ENCODE measurements at places on chromosomes 6 and 20.
A peak's percentile ranks its signal among the peaks of the same experiment; 100 is the strongest.

DNA sequence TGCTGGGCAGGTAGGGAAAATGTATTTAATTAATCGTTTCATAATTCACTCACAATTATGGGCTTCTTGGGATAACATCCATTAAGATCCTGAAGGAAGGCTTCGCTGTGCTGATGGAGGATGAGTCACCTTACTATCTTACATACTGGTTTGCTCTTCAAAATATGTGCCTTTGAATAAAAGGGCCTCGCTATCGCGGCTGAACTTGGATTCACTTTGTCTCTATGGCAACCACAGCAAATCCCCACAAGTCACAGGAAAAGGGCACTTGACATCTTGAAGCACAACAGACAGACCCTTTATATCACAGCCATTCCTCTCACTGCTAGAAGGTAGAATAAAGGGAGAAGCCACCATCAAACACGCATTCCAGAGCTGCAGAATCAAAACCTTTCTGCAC, 141.3 kb upstream of the MYLIP start:
- DNase-seq: no peak

GRCh38 chr6:161254464-161255253, 19.2 kb downstream of the AGPAT4 start:
- DNase-seq: no peak

GRCh38 chr6:170075659-170076223, 215.1 kb downstream of the DLL1 start:
- DNase-seq: peak; percentile 73

DNA sequence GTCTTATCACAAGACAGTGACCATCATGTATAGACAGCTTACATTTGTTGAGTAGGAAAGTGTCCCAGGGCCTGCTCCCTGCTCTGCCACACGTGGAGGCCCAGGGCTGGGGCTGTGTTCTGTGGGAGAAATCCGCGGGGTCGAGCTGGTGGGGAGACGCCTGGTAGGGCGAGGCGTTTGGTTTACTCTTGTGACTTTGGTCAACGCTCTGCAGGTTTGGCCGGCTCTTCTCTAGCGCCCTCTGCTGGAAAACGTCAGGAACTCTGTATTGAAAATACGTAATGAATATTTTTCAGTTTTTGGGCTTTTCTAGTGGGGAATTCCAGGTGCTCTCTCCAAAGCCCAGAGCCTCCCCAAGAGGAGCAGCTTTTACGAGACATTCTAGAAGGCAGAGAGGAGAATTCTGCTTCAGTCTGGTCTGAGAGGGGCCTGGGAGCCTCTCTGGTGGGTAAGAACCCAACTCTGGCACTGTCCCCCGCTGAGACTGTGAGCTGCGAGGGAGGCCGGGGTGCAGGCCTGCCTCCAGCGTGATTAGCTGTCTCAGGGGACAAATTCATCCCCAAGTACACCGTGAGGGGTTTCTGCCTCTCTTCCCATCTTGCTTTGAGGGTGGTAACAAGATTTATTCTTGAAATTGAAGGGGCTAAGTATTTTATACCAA, 112.6 kb upstream of the RALGAPA2 start:
- DNase-seq: no peak

DNA sequence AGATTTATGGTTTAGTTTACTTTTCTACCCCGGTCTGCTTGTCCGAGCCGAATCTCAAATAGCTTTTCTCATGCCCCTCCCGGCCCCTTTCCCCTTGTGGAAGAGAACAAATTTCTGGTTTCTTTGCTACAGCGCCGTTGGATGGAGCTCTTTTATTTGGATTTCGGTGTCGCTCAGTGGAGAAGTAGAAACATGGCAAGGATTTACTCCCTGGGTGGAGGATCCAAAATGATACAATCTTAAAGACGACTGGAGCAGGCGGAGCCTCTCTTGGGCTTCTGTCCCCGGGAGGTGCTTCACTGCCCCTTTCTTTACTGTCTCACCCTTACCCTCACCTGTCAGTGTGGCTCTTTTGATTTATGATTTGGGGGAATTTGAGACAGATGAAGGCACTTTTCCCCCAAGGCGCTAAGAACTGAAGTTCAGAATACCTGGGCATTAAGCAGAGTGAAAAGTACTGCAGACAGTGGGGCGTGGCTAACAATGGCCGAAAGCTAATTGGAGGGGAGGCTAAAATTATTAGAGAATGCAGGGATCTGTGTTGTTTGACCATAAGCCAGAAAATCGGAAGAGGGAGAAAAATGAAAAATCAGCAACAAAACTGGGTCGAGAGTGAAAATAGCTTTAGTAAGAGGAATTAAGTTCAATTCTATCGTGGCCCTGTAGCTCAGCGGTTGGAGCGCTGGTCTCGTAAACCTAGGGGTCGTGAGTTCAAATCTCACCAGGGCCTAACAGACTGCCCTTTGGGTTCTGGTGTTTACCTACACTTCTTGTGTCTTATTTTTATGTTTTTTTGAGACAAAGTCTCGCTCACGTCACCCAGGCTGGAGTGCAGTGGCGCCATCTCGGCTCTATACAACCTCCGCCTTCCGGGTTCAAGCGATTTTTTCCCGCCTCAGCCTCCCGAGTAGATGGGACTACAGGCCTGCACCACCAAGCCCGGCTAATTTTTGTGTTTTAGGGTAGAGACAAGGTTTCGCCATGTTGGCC, 145.1 kb upstream of the ZNF184 start:
- no peak for DNase-seq

- DNase-seq: no peak
These were observed at the start of gene SYNGAP1 for GRCh38 chr6:33419580-33420490. Gene SYNGAP1, plus strand, starts transcription at chr6:33420065. Its CDS starts 200 bp downstream, at chr6:33420265.

- no peak for DNase-seq
These were observed 235.2 kb downstream of the ARID1B start for GRCh38 chr6:157012355-157012754.

DNA sequence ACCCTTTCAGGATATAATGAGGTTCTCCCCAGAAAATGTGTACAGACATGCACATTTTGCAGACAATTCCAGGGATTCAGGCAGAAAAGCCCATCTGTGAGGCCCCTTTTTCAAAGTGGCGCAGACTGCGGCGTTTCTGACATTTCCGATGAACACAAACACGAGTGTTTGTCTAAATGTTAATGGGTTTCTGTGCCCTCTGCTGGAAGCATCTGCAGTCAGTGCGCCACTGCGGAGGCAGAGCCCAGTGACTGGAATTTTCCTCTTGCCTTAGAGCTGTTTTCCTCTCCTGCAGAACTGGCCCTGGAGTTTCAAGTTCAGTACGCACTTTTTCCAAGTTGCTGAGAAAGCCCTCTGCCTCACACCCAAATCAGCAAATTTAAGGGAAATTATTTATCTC, 15.3 kb downstream of the ANKRD60 start:
- no peak for DNase-seq

DNA sequence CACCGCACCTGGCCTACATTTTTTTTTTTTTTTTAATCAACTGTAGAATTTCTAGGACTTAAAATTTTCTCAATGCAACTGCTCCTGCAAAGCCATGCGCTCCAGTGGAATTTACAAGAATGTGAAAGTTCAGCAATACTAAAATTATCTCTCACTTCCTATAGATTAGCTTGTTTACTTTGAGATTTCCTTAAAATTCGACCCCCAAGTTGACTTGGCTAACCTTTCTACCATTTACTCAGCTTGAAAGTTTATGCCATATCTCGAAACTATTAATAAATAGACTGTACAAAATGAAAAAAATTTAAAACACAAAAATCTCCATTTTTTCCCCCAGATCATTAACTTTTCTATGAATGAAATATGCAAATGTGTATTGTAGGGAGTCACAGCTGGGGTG, 64.3 kb downstream of the ZBTB2 start:
- DNase-seq: no peak

DNA sequence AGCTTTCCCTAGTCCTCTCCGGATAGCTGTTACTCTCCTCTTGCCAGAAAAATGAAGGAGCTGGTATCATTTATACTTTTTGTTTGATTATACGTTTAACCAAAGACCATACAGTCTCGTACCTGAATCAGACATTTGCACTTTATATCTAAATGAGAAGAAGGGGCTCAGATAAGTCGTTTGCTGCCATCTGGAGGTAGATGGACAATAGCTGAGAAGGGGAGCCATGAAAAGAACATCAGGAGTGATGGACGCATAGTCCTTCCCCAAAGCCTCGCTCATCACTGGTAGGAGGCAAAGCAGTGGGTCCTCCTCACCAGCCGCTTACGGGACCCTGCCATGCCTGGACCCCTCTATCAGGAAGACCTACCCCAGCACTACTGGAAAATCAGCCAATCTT, 45.4 kb downstream of the RPF2 start:
- no peak for DNase-seq

Data from chondrocyte (in vitro differentiated cells).